ENCODE measurements at places on chromosomes 12 and 14.

GRCh38 chr14:91305650-91306431, 61.3 kb upstream of the GPR68 start:
- DNase-seq: no peak

DNA sequence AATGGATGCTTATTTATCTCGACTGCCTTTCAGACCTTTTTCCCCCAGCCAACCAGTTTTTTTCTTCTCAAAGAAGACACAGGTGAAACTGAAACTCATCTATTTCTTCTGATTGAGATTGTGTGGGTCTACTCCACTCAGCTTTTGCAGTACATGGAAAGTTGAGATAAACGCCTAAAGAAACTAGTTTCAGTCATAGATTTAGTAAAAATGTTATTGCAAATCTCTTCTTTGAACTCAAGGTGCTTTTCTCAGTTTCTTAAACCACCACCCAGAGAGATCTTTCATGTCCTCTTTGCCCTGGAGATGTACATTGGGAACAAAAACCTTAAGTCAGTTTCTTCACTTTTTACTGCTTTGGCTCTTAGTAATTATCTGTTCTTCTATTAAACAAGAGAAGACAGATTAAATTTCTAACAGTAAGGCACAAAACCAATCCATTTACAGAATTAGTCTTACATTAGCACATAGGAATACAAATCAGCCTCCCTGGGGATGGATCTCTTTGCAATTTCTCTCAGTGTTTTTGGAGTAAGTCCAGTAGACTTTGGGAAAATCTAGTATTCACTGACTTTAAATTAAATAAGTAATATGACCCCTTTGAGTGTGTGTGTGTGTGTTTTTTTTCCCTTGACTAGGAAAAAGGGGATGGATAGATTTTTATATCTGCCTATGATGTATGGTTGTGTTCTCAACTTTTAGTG, 11.6 kb downstream of the FBXW8 start:
- DNase-seq: no peak

DNA sequence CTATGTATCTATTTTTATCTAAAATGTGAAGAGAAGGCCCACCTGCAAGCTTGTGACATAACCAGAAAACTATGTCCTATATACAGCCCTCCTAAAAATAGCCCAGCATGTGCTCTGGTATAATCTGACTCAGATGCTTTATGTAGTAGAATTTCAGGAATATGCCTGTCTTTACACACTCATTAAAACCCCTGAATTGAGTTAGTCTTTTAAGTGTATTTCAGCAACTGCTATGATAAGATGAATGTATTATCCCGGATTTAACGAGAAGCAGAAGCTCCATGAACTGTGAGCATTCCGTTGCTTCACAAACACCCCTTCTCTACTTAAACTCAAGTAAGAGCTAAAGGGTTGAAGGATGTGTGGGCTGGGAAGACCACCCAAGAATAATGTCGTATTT, 89.9 kb upstream of the PRICKLE1 start:
- no peak for DNase-seq

- DNase-seq: no peak
Observed at GRCh38 chr14:73287071-73287470, 49.8 kb downstream of the PAPLN start.

DNA sequence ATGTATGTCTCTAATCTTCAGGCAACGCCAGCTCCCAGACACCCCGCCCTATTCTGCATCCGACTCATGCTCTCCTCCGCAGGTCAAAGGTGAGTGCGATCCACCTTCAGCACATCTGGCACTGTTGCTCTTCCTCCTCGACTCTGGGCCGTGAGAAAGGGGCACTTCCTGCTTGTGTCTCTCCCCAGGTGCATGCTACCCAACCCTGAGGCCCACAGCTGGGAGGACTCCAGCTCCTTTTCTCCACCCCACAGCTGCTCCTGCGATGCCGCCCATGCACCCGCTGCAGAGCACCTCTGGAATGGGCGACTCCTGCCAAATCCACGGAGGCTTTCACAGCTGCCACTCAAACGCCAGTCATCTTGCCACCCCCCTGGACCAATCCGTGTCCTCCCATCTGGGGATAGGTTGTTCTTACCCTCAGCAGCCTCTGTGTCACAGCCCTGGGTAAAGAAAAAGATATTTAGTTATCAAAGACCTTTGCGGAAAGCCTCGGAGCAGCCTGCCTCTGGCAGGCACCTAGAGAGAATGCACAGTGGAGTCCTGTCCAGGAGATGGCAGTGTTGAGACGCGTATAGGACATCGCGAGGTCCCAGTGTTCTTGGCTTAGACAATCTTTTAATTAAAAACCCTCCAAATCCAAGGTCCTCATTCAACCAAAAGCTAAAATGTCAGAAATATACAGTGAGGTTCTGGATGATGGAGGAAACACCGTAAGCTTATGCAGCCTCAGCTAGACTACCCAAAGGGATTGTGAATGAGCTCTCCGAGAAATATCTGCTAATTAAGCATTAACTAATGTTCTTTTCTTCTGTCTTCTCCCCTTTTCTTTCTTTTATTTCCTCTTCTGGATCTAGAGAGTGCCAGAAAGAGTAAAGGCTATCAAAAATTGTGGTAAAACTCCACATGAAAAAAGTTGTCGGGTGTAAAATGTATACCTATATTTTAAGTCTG, 54.3 kb downstream of the MYRFL start:
- DNase-seq: peak; percentile 60

- DNase-seq: no peak
Observed at GRCh38 chr14:100566119-100566518, 21.1 kb downstream of the BEGAIN start.

DNA sequence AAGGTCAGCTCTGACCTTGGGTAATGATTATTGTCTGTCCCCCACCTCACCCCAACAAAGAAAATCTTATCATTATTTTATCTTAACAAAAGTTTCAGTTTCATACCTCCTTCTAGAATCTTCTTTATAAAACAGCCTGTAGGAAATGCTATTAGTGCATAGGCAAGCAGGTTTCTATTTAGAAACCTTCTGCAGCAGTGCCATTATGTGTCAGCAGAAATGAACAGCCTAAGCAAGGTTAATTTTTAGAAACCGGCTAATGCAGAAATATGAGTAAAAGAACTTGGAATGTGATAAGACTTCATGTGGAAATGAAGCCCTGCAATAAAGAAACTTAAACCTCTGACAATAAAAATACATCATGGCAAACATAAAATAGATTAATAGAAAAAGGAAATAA, 814.4 kb downstream of the FSCB start:
- DNase-seq: no peak

GRCh38 chr14:63542231-63542999, 762 bp downstream of the PPP2R5E start:
- DNase-seq: no peak

DNA sequence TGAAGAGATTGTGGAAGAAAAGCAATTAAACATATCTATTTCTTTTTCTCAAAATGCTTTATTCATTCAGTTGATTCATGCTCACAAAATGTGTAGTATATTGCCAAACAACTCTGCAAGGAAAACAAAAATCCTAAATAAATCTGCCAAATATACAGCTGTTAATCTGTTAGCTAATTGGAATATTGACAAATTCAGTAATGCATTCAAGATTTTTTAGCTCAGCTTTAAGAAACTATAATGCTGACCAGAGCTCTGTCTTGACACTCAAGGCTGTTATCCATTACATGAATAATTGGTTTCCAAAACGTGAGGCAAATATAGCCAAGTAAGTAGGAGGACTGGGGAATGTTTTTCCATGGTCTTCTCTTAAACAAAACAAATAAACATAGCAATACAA, 146.8 kb downstream of the TMTC2 start:
- DNase-seq: no peak

DNA sequence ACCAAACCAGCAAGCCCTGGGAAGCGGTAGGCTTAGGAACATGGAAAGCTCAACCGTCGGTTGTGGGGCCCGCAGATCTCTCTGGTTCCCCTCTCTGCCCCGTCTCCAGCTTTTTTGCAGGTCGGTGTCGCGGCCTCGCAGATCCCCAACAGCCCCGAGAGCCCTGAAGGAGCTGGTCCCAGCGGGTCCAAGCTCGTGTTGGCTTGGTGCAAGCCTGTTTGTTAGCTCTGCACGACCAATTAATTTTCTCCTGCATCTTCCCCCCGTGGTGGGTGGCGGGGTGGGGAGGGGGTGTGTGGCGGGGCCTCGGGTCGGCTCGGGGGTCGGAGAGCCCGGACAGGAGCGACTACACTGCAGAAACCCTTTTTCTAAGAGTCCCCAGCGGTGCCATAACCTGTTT, 449 bp upstream of the SLC24A4 start:
- DNase-seq: no peak

DNA sequence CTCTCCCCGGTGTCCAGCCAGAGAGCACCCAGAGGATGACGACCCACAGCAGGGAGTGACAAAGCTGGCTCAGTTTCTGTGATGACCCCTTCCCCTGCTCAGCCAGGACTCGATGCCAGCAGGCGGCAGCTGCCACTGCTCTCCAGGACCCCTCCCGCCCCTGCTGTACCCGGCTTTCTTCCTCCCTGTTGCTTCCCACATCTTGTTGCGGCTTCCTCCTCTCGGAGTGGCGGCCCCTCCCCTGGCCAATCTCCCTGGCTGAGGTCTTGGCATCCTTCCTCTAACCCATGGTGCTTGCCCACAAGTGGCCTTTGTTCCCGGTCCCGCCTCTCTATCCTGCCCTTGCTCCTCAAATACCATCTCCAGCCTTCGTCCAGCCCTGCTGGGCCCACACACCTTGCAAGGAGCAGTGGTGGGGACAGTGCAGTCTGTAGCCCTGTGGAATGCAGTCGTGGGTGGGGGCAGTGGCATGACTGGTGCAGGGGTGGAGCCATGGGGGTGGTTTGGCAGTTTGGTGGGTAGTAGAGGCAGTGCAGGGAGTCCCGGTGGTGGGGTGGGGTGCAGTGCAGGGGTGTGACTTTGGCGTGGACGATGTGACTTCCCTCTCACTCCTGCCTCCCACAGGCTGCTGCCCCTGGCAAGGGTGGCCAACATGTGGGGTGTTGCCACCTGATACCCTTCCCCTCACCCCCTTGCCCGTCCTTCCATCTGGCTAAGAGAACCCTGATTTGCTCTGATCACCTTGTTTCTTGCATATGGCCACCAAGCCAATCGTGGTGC, 16.3 kb upstream of the BEGAIN start:
- no peak for DNase-seq

DNA sequence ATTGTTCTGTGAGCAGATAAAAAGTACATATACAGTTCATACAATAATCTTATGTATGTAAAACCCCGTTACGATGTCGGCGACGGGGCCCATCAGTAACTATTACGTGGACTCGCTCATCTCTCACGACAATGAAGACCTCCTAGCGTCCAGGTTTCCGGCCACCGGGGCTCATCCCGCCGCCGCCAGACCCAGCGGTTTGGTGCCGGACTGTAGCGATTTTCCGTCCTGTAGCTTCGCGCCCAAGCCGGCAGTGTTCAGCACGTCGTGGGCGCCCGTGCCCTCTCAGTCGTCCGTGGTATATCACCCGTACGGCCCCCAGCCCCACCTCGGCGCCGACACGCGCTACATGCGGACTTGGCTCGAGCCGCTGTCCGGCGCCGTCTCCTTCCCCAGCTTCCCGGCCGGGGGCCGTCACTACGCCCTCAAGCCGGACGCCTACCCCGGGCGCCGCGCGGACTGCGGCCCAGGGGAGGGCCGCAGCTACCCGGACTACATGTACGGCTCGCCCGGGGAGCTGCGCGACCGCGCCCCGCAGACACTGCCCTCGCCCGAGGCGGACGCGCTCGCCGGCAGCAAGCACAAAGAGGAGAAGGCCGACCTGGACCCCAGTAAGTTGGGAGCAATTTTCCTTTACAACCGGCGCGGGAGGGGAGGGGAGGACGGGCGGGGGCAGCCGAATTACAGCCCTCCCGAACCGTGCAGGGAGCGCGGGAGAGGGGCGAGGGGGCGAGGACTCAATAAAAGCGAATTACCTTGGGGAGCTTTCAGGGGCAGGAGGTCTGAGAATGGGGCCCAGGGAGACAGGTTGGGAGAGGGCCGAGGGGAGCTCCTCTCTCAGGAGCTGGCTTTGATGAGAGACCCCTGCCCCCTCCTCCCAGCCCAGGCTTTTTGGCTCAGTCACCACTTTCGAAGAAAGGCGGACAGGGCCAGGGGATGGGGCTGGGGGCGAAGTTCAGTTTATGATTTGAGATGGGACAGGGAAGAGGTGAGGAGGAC, at the start of gene HOXC9:
Gene HOXC9, plus strand, starts transcription at position 46 of the 999 bp plus-strand sequence. Its CDS starts 28 bp downstream, at position 74.
- DNase-seq: no peak

DNA sequence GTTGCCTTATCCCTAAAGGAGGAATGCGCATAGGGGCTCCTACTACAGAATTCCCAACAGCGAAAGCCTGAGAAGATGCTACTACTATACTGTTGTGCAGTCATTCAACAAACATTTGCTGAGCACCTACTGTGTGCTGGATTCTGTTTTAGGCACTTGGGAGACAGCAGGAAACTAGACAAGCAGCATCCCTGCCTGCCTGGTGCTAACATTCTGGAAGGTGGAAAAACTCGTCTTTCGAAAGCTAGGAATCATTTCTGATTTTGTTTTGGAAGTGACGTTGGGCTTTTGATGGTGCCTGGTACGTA, 131.5 kb upstream of the NCOR2 start:
- no peak for DNase-seq

- DNase-seq: no peak
Observed at GRCh38 chr14:70779667-70780066, 29.6 kb downstream of the MAP3K9 start.

DNA sequence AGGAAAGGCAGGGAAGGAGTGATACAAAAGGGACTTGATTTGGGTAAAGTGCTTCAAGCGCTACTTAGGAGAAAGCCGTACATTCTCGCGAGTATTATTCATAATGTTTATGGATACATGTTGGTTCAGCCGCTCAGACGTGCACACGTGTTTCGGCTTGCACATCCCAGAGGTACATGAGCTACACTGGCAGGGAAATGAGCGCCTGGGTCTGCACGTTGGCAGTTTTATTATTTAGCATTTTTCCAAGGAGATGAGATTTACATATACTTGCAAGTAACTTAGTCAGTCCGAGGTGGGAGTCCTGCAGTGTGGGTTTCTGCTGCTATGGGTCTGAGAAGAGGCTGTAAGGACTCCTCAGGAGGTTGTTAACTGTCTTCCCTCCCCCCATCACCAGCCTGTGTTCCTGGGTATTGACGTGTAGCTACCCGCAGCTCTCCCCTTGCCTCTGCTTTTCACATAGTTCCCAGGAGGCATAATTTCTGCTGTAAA, 1.5 kb downstream of the PRKCH start:
- DNase-seq: no peak

DNA sequence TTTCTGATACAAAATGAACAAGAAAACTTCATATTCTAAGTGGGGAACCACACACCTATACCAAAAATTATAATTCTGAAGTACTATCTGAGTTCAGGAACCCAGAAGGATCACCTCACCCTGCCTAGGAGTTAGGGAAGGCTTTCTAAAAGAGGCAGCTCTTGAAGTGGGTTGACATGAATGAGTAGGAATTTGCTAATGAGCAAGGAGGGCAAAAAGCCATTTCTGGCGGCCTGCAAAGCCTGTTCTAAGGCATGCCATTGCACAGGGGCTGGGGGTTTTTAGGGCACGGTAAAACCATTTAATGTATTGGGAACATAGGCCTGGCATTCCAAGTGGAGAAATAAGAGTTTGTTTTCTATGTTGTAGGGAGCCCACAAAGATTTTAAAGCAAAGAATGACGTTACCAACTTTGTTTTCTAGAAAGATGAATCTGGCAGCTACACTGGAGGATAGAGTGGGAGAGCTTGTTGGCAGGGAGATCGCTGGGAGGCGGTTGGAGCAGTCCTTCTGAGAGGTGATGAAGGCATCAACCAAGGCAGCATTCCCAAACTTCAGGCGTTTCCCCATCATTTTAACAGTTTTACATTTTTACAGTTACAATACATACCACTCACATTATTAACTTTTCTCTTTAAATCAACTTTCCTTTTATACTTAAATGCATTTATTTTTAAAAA, 14.1 kb downstream of the IFT43 start:
- no peak for DNase-seq

Data from NCI-H187 treated with DMSO at 0.1 percent for 48 hours (cell line).